ENCODE measurements at places on chromosomes 1 and 21. TPM values are rescaled to one million over a fixed set of nuclear protein-coding genes. Genes with fewer than 3 reads are reported as not detected.
A peak's percentile ranks its signal among the peaks of the same experiment; 100 is the strongest.

The SYCP1 gene
- not detected for total RNA-seq

The CATSPERE gene
- 0.67 TPM for total RNA-seq

The SLC37A1 gene
- 2.9 TPM for total RNA-seq

The BCAS2 gene
- total RNA-seq: 49.7 TPM

GRCh38 chr21:15240848-15241247 is 176.0 kb upstream of the NRIP1 start:
- ATAC-seq: no peak

DNA sequence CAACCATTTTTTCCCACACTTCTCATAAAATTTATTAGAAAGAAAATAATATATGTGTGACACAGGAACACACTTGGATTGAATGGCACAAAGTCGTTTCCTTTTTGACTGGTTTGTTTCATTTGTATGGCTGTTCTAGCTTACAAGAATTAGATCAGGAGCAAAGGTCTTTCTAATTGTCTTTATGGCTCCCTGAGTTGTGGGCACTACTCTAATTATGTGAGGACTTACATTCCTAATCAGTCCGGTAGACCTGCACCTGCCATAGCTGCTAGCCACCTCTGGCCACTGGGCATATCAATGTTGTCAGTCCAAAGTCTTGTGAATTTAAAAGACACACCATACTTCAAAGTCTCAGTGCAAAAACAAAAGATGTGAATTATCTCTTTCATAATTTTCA is 346.7 kb downstream of the NTNG1 start:
- ATAC-seq: no peak

DNA sequence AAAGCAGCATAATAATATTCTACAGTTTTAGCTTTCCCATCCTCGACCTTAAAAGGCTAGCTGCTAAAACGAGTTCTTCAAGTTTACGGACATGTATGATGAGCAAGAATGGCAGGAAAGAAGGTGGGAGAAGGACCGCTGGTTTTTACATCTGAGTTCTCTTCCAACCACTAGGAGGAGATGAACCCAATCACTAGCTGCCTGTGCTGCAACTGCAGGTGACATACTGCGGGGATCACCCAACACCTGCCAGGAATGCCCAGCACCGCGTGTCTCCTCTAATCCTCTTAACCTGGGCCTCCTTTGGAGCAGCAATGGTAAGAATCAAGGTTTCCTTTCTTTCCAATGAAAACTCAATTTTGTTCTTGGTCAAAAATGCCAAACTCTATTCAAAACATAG is 23.5 kb downstream of the TOR3A start:
- no peak for ATAC-seq

GRCh38 chr1:91676030-91676429 is 175.4 kb downstream of the CDC7 start:
- ATAC-seq: no peak

DNA sequence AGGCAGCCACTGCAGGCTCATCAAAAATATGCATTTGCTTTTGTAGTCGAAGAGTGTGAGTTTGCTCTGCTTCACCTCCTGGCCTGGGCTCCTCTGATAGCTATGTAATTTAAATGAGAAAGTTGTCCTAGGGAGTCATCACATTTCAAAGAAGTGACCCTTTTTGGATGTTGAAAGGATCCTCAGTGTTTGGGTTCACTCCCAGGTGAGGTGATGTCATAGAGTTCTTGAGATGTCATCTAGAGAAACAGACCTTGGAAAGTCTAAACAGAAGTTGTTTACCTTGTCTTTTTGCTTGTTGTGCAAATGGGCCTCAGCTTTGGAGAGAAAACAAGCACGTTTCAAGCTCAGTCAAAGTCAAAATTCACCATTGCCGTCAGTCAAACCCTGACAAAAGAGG is 92.0 kb upstream of the BARHL2 start:
- ATAC-seq: no peak

DNA sequence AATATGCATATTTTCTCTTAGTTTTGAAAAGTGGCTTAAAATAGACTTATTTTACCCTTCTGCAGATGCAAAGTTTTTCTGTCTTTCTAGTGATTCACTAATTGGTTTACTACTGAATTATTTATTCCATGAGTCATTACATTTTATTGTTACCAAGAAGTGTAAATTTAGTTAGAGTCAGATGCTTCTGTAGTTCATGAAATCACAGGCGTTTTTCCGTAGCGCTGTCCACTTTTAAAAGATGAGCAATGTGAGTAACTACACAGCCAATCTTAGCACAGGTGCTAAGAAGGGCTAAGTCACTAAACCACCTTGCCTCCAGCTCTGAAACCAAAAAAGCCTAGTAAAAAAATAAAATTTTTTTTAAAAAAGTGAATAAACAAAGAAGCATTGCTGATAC is 24.7 kb downstream of the RGS13 start:
- peak; percentile 58 for ATAC-seq

- no peak for ATAC-seq
Measured at GRCh38 chr1:110161165-110161564, 10.9 kb downstream of the SLC6A17 start.

GRCh38 chr1:199725002-199725565 is 302.4 kb upstream of the NR5A2 start:
- no peak for ATAC-seq

DNA sequence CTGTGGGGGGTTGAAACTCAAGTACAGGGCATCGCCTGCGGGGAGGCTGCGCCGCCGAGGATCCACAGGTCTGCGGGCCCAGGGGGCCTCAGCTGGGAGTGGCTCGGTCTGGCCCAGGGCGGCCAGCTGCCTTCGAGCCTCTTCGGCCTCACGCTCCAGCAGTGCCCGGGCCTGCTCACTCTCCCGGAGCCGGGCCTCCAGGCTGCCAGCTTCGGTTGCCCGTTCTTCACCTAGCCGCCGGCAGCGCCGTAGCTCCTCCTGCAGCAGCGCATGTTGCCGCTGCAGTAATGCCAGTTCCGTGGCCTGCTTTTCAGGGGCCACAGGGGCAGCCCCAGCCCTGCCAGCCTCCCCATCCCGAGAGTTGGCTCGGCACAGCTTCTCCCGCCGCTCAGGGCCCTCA is 9.4 kb downstream of the RXFP4 start:
- no peak for ATAC-seq

All from motor neuron (in vitro differentiated cells).